ENCODE measurements at places on chromosomes 12 and 14.
A peak's percentile ranks its signal among the peaks of the same experiment; 100 is the strongest.

GRCh38 chr12:94994312-94994711, 9.2 kb downstream of the NDUFA12 start:
- no peak for DNase-seq

- no peak for DNase-seq
Observed at GRCh38 chr12:71306808-71307207, 132.8 kb upstream of the LGR5 start.

DNA sequence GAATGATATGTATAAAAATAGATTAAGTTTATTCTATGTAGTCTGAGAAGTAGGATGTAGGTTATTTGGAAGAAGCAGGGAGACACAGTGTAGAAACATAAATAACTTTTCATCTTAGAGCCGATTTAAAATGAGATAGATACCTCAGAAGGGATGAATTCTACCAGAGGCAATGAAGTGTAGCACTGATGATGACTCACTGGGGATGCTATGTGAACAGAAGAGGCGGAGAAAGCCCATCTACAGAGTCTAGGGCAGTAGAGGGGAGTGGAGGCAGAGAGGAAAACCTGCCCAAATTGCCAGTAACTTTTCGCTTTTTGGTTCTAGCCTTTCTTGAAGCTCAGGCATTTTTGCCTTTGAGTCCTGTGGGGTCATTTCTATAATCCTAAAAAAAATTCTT, 451.8 kb downstream of the ATP23 start:
- DNase-seq = no peak

- DNase-seq = no peak
Observed at GRCh38 chr14:99663386-99664057, 18.6 kb downstream of the HHIPL1 start.

GRCh38 chr14:105075379-105076295, 10.4 kb upstream of the GPR132 start:
- DNase-seq = peak; percentile 92

GRCh38 chr14:42921901-42922300, 1315.2 kb downstream of the LRFN5 start:
- DNase-seq = no peak

DNA sequence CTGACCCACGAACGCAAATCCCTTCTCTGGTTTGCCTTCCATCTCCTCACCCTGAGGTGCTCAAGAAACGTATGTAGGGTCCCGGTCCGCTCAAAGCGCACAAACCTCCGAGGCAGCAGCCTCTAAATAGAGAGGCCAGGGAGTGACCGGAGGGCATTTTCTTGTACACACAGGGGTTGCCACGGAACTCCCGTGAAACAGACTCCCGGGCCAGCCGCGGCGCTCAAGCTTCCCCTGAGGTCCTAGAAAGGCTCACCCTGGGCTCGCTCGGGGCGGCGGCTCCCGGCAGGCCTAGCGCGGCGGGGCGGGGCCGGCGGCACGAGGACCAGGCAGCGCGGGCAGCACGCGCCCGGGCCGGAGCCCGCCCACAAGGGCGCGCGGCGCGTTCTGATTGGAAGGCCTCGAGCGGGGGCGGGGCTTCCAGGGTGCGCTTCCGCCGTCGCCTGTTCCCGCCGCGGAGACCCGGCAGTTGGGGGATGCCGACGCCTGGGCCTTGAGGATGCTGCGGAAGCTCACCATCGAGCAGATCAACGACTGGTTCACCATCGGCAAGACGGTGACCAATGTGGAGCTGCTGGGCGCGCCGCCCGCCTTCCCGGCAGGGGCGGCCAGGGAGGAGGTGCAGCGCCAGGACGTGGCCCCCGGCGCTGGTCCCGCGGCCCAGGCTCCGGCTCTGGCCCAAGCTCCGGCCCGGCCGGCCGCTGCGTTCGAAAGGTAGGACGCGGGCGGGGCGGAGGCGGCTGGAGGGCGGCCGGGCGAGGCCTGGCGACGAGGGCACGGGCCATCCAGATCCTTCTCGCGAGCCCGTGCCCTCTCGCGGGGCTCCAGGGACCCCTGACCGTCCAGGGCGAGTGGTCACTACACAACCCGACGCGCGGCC, at the start of gene TDRD9:
Gene TDRD9, plus strand, starts transcription at position 446 of the 880 bp plus-strand sequence. Its CDS starts 54 bp downstream, at position 500.
- DNase-seq = no peak

DNA sequence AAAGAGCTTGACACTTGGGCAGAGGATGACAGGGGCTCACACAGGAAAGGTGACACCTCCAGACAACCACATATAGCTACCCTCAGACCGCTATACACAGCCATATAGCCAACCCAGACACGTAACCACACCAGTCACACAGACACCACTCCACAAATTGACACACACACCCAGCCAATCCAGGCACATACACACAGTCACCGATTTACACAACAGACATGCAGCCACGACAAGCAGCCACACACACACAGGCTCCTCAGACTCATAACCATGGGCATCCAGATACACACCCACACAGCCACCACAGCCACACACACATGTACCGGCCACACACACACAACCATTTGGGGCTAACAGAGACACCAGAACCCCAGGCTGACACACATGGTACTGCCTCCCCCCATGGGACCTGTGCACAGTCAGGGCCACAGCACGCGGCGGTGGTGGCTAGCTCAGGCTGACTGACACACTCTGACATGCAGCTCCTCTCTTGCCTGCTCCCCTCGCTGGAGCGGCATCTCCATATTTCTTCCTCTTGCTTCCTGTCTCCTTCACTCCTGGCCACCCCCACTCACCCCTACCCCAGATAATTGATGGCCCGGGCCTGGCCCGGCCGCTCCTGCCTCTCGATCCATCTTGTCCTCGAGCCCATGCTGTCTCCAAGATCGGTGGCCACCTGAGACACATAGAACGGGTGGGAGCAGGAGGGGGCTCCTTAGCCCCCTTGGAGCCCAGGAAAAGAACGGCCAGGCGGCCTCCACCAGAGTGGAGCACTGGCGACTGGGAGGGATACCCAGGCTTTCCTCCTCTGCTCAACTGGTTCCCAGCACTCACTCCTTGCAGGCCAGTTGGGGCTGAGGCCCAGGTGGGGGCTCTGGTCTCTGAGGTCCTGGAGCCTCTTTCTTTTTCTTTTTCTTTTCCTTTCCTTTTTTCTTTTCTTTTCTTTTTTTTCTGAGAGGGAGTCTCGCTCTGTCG, 6.0 kb upstream of the SHMT2 start:
- DNase-seq = no peak

DNA sequence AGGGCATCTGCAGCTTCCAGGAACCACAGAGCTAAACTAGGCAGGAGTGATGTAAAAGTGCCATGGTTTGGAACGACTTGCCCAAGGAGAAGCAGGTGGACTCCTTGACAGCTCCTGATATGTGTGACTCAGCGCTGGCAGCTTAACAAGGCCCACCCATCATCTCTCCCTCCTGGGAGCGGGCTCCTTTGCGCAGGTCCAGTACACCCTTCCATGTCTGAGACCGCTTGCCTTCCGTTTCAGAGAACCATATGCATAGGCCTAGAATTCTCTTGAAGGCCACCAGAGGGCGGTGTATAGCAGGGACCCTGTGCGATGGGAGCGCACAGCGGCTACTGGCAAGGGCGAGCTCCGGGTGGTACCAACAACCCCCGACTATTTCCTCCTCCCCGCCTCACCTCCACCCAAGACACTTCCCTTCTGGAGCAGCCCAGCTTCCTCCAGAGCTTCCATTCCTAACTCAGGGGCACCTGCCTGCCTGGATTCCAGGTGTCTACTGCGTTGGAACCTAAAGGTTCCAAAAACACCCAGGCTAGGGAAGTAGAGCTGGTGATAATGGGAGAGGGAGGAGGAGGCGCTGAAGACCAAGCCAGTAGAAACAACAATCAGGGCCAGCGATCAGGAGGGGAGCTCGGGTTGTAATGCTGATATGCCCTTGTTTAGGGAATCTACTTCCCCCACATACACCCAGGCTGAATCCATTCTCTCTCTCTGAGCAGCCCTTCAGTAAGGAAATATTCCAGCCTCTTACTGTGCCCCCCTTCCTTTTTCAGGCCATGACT, 6.3 kb downstream of the DHH start:
- peak; percentile 93 for DNase-seq

DNA sequence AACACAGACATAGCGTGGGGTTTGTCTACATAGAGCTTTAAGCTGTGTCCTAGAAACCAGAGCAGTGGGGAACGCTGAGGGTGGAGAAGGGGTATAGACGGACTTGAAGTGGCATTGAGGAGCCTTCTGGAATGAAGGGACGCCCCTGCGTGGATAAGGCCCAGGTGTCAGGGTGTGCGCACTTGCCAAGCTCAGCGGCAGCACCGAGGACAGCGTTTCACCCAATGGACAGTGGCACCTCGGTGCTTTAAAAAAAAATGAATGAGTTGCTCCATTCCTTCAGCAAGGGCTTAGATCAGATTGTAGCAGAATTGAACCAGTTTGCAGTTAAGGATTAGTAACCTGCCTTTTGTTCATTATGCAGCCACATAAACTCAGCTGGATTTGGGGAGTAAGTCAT, 33.6 kb upstream of the MMP17 start:
- no peak for DNase-seq

DNA sequence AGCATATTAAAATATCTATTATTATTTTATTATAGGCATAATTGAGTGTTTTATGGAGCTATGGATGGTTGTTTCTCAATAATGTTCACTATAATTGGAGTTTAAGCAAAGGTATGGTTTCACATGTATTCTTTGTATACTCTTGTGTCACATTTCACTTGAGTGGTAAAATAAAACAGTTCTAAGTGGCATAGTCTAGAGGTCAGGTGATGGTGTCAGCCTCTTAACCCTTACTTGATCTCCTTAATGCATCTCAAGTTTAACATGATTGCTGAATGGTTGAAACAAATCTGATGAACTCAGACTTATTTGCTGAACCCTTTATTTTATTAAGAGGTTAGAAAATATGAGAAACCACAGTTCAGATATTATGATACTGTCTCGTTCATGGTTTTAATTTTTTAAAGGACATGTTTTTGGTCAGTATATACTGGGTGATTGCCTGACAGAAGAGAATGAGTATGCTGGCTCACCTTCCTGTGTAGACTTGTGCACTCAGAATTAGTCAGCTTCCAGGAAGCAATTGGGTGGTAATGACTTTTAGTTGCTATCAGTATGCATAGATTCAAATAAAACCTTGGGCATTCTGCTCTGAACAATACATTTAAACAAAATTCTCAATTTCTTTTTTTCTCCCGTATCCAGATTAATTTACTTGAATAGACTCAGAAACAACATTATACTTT, 464.6 kb downstream of the PCNX1 start:
- no peak for DNase-seq

DNA sequence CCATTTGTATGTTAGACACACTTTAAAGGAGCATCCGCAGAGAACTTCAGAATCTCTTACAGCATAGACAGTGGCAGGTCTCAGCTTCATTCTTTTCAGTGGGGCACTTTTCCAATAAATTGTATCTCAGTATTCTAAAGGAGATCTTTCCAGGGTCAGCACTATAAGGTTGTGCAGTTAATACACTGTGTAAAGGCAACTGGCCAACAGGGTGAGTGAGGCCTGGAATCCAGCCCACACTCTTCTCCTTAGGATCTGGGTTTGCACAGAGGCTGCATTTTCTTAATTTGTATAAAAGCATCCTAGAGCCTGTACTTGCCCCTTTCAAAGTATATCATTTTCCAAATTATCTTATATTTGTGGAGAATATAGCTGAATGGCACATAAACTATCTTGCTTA, 94.2 kb downstream of the MYF5 start:
- DNase-seq = no peak

GRCh38 chr14:93007225-93007997, 84.5 kb downstream of the CHGA start:
- DNase-seq = peak; percentile 37

All from NB4 (cell line).